ENCODE measurements at places on chromosomes 12 and 14.
A peak's percentile ranks its signal among the peaks of the same experiment; 100 is the strongest.

DNA sequence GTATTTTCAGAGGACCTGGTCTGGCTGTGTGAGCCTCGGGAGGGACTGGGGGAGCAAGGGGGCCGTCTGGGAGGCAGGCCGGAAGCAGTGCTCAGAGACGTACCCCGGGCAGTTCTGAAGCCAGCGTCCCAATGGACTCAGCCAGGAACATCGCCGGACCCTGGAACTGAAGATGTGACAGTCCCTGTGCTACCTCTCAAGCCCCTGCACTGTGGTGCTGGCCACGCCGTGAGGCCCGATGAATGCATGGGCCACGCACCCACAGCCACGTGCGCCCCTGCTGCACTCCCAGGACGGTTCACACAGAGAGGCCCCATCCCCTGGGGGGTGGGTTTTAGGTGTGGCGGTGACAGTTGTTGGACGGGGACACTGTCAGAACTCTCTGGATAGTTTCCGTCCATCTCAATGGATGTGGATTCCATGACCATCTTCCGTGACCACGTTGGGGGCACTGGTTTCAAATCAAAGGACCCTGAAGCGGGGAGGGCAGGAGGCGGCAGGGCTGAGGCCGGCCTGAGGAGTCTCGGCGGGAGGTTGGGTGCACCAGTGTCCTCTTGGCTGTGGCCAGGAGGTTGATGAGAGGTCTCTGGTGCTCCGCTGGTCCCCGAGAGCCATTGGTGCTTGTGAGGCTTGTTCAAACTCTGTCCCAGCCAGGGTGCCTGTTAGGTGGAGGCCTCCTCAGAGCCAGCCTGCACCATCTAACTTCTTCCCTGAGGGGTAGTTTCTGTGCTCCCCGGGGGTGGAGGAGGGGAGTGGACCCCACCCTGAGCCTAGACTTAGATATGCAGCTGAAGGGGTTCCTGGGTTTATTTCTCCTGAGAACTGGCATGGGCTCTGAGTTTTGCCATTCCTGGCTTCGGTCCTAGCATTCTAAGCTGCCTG is 36.3 kb upstream of the TSPAN9 start:
- no peak for DNase-seq

DNA sequence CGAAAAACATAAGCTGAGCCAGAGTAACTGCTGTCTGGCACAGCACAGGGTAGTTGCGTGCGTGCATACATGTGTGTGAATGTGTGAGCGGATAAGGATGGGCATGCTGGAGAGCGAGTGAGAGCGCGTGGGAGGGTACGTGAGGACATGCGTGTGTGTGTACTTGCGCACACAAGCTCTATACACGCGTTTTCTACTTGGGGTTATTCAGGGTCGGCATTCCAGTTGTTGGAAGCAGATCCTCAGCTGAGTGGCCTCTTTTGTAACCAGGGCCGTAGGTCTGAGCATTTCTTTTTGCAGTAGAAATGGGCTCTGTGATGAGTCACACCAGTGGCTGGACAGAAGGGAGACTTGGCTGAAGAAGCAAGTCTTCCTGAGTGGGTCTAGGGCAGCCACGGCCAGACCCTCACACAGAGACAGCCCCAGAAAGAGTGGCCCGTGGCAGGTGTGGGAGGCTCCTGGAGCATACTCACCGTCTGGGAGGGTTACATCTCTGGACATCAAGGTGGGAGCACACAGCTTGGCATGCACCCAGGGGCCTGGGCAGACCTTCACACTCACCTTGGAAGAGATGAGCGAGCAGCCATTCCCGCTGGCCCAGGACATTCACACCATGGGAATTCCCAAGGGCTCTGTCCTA is 78.0 kb downstream of the LRRC74A start:
- DNase-seq: peak; percentile 36

DNA sequence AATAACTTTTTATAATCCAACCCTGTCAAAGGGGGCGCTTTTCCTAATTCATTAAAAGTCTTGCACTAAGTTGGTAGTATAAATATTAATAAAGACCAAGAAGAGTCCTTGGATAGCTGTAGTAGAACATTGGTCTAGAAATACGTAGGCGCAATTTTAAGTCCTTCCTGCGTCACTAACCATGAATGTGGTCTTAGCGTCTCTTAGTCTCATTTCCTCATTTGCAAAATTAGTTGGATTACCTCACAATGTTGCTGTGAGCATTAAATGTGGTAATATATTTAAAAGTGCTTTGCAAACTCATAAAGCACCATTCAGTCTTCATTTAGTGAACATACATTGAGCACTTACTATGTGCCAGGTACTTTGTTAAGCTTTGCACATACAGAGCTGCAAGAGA is 149.7 kb downstream of the AEBP2 start:
- DNase-seq: no peak

GRCh38 chr12:18470251-18470650 is 208.9 kb downstream of the PIK3C2G start:
- no peak for DNase-seq

DNA sequence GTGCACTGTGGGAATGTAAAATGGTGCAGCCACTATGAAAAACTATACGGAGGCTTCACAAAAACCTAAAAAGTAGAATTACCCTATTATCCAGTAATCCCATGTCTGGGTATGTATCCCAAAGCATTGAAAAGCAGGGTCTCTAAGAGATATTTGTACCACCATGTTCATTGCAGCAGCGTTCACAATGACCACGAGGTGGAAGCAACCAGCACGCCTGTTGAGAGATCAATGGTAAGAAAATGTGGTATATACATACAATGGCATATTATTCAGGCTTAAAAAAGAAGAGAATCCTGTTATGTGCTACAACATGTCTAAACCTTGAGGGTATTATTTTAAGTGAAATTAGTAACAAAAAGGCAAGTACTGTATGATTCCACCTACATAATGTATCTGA is 910 bp upstream of the NOPCHAP1 start:
- no peak for DNase-seq

DNA sequence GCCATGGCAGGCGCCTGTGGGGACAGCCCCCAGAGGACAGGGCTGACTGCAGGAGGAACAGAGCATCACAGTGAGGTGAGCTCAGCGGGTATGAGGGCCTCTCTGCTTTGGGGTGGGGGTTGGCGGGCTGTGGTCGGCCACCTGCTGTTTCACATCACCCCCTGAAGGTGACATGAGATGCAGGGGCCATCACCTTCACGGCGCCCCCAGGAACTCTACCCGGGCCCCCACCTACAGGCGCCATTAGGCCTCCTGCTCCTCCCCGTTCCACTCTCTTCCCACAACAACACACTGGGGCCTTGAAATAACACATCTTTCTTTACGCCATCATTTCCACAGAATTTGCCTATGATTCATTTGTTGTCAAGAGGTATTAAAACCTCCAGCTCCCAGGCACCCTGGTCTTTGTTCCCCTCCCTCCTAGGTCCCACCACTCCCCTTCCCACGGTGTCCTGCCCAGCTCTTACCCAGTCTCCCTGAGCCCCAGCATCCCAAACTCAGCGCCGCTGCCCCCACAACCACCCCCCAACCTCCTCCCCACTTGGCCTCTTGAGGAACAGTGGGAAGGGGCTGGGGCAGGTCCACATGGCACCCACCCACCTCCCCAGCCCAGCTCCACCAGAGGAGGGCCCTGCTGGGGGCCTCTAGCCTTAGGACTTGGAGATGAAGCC is 12.7 kb upstream of the HDAC7 start:
- DNase-seq: no peak

- no peak for DNase-seq
These were observed 23.4 kb upstream of the BEGAIN start for GRCh38 chr14:100610511-100611217.

DNA sequence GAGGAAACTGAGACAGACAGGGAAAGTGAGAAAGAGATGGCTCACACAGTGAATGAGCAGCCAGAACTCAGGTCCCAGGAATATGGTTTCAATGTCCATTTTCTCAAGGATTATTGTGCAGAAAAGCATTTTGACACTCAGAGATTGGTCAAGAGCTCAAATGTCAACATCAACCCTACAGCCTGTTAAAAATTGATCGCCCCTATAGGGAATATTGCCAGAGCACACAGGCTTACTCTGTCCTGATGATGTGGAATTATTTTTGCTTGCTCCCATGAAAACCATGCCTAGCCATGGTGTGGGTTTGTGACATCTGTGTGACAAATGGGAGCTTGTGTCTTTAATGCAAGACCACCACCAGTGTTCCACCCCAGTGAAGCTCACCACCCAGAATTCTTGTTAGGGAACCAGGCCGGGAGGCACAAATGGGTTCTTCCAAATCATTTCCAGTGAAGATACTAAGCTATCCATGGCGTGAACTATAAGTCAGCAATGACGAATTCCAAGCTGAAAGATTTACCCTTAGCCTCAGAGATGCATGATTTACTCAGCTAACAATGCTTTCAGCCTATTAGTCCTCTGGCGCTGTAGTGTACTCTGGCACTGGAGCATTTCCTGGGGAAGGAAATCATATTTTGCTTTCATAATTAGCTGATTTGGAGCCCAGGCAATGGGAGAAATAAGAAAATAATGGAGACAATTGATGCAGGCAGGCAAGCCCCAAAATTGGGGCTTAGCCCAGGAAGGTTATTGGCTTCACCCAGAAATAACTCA is 1188.2 kb upstream of the TMEM132C start:
- no peak for DNase-seq

GRCh38 chr12:116376354-116377193 is 99.1 kb upstream of the MED13L start:
- no peak for DNase-seq

GRCh38 chr12:89273525-89273924 is 78.8 kb downstream of the DUSP6 start:
- DNase-seq: no peak

DNA sequence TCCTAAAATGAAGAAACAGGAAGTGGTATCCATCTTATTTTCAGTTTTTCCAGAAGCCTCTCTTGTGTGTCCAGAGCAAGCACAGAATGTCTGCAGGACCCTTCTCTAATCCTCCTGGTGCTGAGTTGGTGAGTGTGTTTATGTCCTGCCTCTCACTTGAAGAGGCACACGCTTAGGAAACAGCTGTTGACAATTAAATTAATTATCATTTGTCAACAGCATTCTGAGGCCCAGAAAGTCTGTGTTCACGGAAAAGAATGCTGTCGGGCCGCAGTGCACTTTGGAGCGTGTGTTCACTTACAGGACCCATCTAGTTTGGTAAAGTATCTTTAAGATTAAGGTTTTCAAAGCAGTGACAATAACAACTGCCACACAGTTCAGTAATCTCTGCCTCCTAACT is 70.5 kb downstream of the LMNTD1 start:
- no peak for DNase-seq

DNA sequence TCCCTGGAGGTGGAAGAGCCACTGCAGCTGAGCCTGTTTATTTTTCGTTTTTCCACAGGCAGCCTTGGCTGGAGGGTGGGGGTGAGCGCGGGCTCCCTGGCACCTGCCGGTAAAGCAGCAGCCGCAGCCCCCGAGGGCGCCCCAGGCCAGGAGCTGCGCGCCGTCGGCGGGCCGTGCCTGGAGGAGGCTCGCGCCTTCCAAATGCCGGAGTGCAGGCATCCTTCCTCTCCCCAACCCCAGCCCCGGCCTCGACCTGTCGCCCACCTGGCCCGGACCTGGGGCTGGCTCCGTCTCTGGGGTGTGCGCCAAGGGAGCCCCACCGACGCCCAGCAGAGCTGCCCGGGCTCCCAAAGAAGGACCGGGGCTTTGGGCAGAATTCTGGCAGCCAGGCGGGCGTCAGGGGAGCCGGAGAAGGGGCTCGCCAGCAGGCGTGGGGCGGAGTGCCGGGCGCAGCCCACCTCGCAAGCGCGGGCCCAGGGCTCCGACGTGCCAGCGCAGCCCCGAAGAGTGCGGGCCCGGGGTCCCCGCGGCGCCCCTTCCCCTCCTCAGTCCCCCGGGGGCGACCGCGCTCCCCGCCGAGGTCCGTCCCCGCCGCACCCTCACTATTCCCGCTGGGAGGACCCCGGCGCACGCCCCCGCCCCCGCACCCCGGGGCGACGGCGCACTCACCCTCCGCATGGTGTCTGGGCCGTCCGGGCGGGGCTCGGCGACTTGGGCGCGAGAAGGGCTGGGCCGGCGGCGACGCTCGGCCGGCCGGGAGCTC is 130.3 kb downstream of the NDUFA12 start:
- no peak for DNase-seq

DNA sequence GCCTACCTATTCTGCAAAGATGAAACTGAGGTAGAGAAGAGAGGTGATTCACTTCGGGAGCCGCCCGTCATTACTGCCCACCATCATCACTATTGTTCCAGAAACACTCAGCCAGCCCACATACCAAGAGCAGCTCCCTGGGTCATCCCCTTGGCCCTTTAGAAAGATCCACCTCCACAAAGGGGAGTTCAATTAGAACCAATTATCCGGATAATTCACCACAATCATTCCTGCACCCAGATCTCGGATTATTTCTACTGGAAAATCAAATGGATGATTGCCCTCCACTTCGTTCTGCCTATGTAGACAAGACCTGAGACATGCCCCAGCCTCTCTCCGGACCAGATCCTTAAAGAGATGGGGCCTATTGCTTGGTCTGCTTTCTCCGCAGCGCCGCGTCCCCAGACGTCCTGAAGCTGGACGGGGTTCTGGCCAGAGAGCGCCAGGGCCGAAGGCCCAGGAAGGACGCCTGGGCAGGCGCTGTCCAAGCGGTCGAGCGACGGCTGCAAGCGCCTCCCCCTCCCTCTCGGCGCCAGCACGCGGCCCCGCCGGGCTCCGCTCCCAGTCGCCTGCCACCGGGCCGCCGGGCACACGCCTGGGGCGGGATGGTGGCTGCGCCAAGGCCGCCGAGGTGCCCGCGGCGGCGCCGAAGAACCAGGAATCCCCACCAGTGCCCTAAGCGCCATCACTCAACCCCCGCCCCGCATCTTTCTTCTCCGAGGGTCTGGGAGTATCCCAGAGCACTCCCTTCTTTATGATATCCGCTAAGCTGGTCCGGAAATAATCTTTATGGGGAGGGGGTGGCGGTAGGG is 1.3 kb upstream of the ASCL1 start:
- DNase-seq: no peak

DNA sequence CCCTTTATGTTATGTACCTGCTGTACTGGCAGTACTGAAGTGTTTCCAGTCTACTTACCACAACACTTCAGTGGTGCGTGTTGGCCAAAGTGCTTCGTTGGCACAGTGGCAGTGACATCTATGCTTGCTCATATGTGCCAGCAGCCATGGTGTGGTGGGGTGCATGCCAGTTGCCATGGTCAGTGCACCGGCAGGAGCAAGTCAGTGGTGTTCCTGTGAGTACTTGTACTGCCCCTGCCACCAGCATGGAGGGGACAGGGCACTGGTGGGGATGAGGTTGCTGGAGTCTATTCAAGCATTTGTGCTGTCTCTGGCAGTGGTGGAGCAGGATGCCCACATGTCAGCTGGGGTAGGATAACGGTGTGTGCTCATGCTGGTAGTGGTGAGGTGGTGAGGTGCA is 800.0 kb downstream of the TRHDE start:
- no peak for DNase-seq

- DNase-seq: no peak
These were observed 165.7 kb upstream of the RBM19 start for GRCh38 chr12:114131824-114132223.

Data from RCC 7860 (cell line).